ENCODE measurements at places on chromosomes 1 and 21.

GRCh38 chr1:99461499-99461898 lies 184.4 kb upstream of the PALMD start:
- no peak for DNase-seq

DNA sequence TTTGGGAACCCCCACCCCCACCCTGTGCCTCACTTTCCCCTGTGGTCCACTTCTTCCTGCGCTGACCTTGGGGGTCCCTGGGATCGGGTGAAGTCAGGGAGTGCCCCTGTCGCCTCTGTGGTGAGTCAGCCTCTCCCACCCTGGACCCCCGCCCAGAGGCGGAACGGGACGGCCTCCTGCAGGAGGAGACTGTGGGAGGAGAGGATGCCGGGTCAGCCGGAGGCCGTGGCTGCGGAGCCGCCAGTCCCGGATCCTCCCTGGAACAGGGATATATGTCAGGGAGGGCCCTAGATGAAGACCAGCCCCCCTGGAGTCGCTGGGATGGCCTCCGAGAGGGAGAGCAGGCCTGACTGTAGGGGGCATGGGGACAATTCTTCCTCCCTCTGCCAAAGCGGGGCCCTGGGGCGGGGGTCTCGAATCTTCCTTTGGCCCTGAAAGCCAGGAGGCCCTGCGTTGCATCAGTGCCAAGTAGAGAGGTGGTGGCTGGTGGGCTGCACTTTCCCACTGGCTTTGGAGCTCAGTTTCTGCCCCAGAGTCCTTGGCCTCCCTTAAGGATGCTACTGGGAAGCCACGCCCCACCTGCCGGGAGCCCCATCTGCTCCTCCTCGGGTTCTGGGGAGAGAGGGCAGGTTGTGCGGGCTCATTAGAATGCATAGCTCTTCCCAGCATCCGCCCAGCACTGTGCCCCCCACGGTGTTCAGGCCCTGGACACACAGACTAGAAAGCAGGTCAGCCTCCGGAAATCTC lies 930 bp downstream of the ARHGEF10L start:
- no peak for DNase-seq

DNA sequence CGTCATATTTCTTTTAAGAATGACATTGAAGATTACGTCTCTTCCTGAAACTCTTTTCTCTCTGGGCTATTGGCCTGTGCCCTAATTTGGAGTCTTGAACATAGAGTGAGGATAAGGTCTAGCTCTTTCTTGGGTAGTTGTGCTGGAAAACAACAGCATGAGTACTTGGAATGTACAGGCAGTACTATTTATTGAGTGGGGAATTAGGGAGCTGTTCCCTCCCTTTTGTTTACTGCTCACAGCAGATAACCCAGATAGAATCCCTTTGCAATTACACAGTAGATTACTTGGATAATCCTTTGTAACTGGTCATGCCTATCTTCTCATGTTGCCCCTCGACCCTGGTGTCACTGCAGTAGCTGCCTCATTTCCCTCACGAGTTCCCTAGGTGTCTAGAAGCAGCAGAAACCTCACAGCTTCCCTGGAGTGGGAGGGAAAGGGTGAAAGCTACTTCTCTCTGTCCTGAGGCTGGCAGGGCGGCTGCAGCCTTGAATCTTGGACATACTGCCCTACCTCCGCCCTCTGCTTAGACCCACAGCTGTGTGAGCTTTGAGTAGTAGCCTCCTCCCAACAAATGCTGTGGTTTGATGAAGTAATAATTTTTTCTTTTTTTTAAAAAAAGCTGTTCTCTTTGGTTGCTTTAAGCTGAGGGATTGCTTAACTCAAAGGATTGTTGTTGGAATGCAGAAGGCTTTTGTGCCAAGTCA lies 70.6 kb downstream of the FGGY start:
- no peak for DNase-seq

DNA sequence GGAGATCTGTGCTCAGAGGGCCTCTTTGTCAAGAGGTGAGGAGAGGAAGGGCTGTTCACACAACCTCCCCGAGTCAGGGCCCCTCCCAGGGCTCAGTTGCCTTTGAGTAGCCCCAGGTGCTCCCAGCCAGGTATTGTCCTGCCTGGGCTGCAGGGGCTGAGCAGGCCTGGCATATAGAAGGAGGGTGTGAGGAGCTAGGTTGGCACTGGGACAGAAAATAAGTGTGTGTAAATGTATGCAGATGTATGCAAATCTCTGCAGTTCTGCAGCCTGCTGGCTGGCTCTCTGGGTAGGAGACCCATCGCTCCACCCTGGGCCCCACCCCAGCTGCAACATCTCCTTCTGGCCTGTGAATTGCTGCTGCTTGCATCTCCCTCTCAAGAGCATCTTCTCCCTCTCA lies 52.4 kb downstream of the NAV1 start:
- no peak for DNase-seq

- DNase-seq = no peak
These were observed 77.4 kb upstream of the TMPRSS2 start for GRCh38 chr21:41585199-41585994.

DNA sequence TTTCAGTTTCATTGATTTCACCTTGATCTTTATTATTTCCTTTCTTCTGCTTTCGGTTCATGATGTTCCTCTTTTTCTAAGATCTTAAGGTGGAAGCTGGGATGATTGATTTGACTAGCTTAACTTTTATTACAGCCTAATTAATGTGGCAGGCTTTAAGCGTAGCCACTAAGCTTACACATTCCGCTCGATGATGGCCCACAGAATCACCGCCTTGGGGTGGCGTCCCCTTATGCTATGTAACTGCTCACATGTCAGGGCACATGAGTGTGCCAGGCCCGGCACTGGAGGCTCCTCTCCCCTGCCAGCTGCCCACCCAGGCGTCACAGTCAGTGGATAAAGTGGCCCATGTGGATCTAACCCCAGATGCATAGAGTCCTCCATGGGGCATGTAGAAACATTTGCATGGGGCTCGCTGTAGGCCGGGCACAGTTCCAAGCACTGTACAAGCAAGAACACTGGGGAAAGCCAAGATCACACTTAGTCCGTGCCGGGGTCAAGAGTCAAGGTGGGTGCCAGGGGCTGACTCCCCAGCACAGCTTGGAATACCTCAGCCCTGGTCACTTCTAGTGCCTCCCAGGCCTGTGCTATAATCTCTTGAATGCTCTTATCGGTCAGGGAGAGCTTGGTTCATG lies 41.7 kb downstream of the PKNOX1 start:
- no peak for DNase-seq

DNA sequence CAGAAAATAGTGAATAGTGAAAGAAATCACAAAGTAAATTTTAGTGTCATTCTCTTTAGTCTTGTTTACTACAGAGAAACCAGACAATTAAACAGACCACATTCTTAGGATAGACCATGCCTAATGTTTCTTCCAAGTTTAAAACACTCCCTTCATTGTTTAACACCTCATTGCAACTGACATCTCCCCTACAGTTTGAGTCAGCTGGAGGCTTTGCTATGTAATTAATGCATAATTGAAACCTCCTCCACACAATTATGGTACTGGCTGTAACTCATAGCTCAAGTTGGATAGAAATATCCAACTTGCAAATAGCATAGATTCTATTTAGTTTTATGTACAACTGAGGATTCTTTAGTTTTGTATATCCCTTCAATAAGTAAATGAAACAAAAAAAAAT lies 35.2 kb upstream of the B3GALT2 start:
- no peak for DNase-seq

DNA sequence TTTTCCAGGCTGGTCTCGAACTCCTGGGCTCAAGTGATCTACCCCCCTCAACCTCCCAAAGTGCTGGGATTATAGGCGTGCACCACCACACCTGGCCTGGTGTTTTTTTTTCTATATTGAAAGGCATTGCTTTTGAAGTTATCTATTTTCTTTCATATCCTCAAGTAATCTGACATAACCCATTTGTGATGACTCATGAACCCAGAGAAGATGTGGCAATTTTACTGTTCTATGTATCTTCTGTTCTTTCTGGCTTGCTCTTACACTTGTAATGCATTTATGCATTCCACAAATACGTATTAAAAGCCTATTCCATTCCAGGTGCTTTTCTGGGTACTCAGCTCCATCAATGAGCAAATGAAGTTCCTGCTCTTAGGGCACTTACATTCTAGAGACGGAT lies 29.9 kb upstream of the ERRFI1 start:
- DNase-seq = no peak

DNA sequence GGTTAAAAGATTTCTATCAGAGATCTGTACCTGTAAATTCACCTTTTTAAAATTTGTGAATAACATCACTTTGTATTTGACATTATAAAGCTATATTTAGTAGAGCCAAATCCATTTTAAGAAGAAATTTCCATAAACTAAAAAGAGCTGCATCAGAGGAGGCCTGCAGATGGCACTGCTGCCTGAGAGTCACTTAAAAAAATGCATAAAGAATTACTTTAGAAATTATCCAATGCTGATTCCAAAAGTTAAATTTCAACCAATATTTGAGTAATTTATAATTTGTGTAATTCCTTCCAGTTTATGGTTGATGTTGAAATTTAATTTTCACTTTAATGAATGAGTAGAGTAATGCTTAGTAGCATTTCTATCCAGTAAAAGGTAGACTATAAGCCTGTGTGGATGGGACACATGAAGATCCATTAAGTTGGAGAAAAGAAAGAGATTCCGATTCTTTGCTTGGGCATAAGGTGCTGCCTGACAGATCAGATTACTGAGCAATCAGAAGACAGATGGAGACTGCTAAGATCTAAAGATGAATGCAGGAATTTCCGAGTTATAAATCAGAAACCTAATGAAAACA lies 20.7 kb upstream of the RPE65 start:
- DNase-seq = no peak

- no peak for DNase-seq
These were observed 78.9 kb downstream of the OBSCN start for GRCh38 chr1:228286505-228287417.

- no peak for DNase-seq
These were observed 433.3 kb downstream of the DISC1 start for GRCh38 chr1:232059726-232060374.

DNA sequence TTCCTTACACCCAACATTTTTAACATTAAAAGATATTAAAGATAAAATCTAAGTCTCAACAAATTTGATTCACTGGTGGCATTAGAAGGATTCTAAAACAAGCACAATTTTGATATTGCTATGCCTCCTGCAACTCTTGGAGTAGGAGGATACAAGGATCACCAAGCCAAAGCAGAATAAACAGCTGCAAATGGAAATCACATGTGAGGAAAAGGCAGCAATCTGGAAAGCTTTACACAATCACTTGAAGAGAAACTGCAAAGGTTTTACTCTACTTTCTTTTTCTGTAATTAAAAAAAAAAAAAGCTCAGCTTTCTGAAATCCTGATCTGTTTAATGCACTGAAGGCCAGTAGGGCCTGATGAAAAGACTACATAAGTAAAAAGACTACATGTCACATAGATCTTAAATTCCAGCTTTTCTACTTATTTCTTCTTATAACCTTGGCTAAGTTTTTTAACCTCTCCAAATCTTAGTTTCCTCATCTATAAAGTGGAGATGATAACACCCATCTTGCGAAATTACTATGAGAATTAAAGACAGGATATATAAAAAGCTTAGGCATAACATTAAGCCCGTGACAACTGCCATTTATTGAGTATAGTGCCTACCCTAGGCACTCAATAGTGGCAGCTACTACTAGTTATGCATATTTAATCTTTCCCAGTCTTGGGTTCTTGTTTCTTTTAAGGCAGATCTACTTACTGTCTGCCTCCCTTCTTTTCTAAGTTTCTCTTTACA lies 73.5 kb downstream of the EPS15 start:
- DNase-seq = no peak

DNA sequence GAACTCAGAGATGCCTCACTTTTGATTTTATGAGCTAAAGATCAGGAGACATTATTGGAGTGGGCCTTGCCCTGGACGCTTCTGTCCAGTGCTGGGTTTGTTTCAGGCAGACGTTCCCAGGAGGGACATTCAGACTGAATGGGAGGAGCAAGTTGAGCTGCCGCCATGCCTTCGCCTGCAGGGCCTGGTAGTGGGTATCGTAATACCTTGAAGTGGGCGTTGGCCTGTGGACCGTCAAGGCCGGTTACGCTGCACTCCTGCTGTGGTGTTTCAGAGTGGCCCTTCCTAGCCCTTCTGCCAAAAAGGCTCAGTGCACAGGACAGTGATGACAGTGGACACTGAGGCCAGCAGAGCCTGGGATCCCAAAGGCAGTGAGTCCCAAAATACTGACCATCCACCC lies 1.6 kb downstream of the FAM3B start:
- no peak for DNase-seq

DNA sequence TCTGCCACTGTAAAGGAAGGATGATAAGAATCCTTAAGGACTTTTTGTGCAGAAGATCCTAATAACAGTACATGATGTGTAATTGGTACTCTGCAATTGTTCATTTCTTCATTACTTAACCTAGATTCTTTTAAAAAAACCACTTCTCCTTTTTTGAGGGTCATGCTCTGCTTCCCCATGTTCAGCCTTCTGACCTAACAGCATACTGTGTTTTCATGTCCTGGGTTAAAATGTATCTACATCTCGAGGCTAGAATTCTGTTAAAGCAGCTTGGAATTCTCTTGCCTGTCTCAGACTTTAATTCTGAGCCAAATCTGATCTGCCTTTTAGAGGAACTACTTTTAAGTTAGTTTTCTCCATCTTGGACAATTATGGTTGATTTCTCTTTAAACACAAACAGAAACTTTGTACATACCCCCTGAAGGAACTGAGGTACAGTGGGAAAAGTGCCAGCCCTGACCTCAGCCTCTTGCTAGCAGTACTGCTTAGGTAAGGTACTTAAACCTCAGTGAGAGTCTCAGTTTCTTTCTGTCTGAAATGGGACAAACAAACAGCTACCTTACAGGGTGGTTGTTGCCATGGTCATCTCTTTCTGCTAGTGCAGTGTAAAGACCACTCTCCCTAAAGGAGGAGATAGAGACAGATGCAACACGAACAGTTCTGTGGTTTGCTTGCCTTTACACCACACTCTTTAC lies 103.2 kb upstream of the DYNLT5 start:
- DNase-seq = no peak

- no peak for DNase-seq
These were observed 105.1 kb downstream of the NMNAT2 start for GRCh38 chr1:183313063-183313462.

GRCh38 chr21:44872649-44873355 lies 688 bp downstream of the PTTG1IP start:
- no peak for DNase-seq

DNA sequence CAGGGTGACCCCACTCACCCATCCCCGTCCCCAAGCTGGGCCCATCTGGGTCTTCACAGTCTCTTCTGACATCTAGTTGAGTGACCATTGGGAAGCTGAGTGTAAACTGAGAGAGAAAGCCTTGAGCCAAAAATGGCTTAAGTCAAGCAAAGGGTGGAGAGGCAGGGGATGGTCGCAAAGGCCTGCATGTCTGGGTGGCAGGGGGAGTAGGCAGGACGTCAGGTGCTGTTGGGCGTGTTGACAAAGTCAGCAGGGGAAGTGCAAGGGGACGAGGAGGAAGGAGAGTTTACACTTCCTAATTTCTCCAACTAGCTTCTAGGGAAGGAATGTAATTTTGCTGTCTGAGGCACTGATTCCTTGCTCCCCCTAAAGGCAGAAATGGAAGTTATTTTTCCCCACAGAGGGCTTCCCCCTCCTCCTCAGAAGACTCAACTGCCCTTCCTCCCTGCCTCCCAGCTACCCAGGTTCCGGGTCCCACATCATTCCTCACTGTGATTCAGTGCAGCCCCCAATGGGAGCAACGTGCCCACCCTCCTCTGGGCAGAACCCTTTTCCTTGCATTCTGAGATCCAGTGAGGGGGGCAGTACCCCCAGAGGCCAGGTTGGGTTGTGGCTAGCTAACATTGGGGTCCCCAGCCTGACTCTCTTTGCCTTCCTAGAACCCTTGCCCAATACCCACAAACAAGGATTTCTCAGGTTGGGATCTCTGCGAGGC lies 1.2 kb upstream of the ADORA1 start:
- no peak for DNase-seq
